ENCODE measurements at places on chromosomes 4 and X.

DNA sequence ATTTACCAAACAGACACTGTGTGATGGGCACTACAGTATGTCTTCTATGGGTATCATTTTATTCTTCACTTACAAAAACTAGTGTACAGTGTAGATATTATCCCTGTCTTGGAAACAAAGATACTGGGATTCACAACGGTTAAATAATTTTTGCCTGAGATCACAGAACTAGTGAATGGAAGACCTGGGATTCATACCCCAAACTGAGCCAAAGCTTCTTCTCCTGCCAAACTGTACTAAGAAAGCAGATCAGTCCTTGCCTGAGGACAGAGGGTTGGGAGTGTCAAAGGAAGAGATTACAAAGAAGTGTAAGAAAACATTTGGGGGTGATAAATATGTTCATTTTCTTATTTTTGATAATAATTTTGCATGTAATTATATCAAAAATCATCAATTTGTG lies 43.1 kb downstream of the PPA2 start:
- DNase-seq = no peak

- no peak for DNase-seq
These were observed 10.8 kb downstream of the CXCL8 start for GRCh38 chr4:73751166-73751565.

DNA sequence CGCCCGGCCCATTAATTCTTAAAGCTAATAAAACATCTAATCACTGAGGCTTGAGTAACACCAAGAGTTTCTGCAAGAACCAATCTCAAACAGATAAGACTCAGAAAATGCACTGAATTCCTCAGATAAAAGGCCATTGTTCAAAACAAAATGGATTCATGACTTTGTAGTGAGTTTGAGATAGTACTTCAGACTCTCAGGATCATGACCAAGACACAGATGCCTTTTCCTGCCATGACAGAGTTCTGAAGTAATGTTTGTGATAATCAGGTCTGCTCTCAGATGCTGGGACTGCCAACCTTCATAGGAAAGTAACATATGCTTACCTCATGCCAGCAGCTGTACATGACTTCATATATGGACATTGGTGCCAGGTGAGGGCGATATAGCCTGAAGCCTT lies 54.6 kb downstream of the NIPAL1 start:
- no peak for DNase-seq

GRCh38 chr4:82905205-82905604 lies 4.7 kb downstream of the THAP9 start:
- DNase-seq = no peak

- no peak for DNase-seq
These were observed 127.1 kb upstream of the DCAF8L1 start for GRCh38 chrX:28108186-28108945.

- DNase-seq = no peak
These were observed 8.7 kb downstream of the FTHL17 start for GRCh38 chrX:31063114-31063513.

DNA sequence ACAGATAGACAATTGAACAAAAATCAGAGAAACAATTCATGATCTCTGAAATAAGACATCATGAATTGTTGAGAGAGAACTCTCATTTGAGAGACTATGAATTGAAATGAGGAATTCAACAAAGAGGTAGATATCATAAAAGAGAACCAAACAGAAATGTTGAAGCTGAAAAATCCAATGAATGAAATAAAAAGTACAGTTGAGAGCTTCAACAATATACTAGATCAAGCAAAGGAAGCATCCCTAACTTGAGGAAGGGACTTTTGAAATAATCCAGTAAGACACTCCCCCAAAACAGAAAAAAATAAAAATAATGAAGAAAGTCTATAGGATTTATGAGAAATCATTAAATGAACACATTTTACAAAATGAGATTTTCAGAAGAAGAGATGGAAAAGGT lies 310.0 kb upstream of the PCDH10 start:
- no peak for DNase-seq

DNA sequence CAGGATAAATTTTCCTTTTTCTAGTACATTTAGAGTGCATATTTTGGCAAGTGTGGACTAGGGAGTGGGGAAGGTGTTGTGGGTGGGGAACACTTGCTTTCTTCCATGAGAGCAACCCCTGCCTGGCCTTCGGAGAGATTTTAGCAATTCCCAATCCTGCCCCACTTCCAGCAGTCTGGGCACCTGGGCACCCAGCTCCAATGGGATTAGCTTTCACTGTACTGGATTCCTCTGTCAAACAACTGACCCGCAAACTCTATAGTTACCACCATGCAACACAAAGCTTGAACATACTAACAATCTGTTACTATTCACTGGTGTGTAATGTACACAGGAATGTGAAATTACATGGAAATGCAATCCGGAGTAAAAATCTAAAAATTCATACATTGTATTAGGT lies 50.3 kb downstream of the SH3RF1 start:
- no peak for DNase-seq

- DNase-seq = peak; percentile 32
These were observed 22.3 kb downstream of the TMPRSS11D start for GRCh38 chr4:67861513-67861912.

DNA sequence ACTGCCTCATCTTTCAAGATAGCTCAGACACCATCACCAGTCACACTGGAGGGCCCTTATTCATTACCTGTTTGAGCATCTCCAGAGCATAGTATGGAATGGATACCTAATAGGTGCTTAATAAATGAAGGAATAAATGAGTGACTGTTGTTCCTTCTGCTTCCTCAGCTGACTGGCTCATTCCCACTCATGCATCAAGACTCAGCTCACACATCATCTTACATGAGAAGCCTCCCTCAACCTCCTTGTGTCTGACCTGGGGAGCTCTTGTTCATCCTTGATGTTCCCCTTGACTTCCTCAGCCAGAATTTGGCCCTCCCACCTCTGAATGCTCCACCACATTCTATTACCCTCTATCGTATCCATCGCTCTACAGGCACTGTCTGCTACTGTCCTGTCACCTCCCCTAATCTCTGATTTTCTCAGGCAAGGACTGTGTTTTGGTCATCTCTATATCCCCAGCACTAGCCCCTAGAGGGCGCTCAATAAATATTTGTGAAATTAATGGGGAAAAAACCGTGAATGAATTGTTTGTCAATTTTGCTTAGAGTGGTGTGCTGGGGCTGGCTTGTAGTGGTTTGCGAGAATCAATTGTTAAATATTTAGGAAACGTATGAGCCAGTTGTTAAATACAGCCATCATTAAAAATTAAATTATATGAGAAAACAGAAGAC lies 88.3 kb downstream of the NHSL2 start:
- DNase-seq = no peak

GRCh38 chr4:172822331-172822730 lies 346.3 kb upstream of the GALNT7 start:
- no peak for DNase-seq

DNA sequence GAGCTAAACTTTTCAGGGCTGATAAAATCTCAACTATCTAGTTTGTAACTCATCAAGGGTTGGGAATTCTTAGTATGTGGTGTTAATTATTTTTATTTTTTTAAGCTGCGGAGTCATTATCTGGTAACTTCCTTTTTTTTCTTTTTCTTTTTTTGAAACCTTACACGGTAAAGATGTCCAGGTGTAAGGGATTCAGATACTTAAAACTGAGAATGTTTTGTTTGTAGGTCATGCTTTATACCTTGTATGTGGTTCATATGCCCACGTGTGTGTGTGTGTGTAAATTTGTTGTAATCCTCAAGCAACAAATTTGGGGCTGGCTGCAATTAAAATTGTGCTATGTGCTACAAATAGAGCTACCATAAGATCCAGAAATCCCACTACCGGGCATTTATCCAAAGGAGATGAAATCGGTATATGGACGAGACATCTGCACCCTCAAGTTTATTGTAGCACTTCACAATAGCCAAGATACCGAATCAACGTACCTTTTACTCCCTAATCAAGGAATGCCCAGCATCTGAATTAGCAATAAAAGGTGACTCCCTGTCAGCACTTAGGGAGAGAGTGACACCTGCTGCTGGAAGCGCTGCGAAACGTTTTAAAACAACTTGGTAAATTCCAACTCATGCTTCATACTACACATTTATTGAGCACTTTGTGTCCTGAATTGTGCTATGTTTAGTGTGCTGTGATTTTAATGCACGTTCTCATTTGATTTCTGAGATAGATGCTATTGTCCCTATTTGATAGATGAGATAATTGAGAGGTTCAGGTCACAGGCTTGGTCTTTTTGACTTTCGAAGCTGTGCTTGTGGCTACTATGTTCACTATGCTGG lies 16.1 kb downstream of the MSMO1 start:
- DNase-seq = no peak

GRCh38 chr4:77036206-77036605 lies 39.6 kb downstream of the CCNI start:
- no peak for DNase-seq

DNA sequence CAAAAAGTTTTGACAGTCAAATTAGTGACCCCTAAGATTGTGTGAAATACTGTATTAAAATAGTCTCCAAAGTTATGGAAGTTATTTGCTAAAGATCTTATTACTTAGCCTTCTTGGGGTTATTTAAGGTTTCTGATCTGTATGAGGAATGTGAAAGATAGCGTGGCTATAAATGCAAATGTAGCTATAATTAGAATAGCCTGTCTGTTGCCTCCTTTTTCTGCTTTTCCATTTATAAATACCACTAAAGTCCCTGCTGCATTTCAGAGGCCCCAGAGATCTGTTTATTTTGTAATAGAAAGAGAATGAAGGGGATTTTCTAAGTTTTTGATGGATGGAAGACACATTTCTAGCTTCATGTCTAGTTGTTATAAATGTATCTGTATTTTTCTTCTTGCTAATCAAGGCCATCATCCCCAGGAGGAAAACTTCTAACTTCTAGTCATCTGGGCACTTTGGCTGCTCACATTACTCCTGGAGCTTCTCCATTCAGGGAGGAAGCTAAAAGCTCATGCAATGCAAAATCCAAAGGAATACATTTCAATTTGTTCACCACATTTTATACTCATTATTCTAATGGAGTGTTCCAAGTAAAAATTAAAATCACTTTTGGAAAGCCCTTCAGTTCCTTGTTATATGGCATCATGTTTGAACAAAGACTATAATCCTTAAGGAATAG lies 73.9 kb downstream of the INTS12 start:
- DNase-seq = no peak

DNA sequence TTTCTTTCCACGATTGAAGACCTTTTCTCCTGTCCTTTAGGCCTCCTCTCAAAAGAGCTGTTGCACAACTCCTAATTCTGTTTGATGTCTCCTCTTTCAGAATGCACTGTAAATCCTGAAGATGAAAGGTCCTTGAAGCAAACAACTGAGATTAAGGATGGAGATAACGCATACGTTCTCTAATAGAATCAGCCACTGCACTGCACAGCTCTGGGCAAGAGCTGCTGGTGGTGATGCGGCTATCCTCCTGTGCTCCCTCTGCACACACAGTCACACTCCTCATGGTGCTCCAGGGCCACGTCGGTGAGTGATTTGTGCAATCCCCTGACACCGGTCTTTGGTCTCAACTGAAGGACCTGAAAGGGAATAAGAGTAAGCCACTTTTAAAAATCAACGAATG lies 208.7 kb downstream of the PDGFC start:
- no peak for DNase-seq

DNA sequence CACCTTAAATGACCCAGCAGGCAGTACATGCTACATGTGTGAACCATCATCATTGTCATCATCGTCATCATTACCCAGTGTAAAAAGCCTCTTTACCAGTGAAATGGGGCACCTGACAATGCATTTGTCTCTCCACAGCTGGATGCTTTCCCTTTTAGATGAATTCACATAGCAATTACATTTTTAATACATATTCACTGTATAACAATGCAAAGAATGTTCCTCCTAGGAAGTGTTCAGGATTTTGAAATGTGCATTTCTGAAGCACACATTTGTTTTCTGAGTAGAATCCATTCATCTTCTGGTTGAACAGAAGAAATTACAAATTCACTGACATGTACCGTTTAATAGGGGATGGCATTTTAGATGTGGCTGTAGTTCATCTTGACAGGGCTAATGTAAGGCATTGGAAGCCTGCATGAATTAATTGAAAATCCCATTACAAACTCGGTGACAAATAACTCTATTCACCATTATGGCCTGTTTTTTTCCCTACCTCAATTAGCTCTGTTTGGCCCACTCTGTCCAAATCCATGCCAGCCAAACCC lies 111.1 kb downstream of the SH3RF1 start:
- no peak for DNase-seq
